Aorta (tissue), 5 donors: ENCODE measurements at places on chromosomes 7 and 10. TPM values are rescaled to one million over a fixed set of nuclear protein-coding genes. Genes with fewer than 3 reads are reported as not detected.

The PAX4 gene
- total RNA-seq, result not detected

The HTR5A gene
- not detected for total RNA-seq

The P4HA1 gene
- 72.5 TPM for total RNA-seq

The GIMAP8 gene
- total RNA-seq, result 41.4 TPM

The ANKIB1 gene
- total RNA-seq, result 71.0 TPM

The IDI2 gene
- not detected for total RNA-seq

- DNase-seq, result no peak
Observed at GRCh38 chr10:91295346-91295745, 74.9 kb downstream of the PCGF5 start.

GRCh38 chr7:159253657-159254056 lies 109.0 kb upstream of the VIPR2 start:
- no peak for DNase-seq

GRCh38 chr10:132351611-132352010 lies 19.6 kb downstream of the LRRC27 start:
- DNase-seq, result peak; percentile 45

- no peak for DNase-seq
Observed at GRCh38 chr10:44702531-44702930, 208.6 kb upstream of the TMEM72 start.

DNA sequence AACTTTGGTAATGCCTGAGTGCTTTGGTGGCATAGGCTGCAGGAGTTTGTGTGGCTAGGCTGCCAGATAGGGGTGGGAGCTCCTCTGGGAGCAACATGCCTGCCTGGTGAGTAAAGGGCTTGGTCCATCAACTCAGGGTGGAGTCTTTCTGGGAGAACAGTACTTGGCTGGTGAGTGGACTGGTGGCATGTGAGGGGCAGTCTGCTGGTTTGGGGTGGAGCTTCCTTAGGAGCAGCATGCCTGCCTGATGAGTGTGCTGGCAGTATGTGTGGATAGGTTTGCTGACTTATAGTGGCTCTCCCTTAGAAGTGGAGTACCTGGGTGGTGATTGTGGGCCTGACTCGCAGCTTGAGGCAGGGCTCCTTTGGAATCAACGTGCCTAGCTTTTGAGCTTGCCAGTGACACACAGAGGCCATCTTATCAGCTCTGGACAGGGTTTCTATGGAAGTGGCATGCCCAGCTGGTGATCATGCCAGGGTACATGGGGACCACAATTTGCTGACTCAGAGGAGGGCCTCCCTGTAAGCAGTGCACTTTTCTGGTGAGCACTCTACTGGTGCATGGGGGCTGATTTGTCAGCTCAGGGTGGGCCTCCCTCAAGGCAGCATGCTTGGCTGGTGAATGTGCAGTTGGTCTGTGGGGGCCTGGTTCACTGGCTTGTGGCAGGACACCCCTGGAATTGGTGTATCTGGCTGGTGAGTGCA lies 35.0 kb upstream of the SRI start:
- DNase-seq, result no peak

GRCh38 chr10:73379064-73379748 lies 20.5 kb upstream of the CFAP70 start:
- no peak for DNase-seq

- no peak for DNase-seq
Observed at GRCh38 chr7:84251277-84251781, 56.7 kb upstream of the SEMA3A start.

DNA sequence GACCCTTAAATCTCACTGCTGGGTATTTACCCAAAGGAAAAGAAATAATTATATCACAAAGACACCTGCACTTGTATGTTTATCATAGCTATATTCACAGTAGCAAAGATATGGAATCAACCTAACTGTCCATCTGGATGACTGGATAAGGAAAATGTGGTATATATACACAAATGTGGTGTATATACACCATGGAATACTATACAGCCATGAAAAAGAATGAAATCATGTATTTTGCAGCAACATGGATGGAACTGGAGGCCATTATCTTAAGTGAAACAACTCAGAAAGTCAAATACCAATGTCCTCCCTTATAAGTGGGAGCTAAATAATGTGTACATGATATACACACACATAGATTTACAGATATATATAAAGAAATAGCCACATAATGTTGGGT lies 168.2 kb downstream of the SH2D4B start:
- DNase-seq, result no peak

DNA sequence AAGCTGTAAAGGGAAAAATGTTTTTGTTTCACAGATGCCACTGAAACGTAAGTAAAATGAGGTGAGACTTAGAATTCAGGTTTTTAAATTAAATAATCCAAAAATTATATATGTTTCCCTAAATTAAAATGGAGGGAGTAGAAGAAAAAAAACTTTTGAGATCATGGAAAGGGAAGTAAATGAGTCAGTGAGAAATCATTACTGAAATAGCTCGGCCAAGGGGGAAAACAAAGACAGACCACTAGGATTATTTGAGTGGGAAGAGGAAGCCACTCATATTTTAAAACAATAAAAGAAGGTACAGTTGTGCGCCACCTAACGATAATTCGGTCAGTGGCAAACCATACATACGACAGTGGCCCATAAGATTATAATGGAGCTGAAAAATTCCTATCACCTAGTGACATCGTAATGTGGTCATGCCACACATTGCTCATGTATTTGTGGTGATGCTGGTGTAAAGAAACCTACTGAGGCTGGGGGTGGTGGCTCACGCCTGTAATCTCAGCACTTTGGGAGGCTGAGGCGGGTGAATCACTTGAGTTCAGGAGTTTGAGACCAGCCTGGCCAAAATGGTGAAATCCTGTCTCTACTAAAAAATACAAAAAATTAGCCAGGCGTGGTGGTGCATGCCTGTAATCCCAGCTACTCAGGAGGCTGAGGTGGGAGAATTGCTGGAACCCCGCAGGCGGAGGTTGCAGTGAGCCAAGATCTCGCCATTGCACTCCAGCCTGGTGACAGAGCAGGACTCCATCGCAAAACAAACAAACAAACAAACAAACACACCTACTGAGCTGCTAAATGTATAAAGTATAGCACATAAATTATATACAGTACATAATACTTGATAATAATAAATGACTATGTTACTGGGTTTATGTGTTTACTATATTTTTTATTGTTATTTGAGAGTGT lies 64.7 kb downstream of the MKX start:
- DNase-seq, result no peak

GRCh38 chr7:76513817-76514799 lies 3.8 kb downstream of the UPK3B start:
- peak; percentile 35 for DNase-seq

GRCh38 chr10:72875250-72876055 lies 18.1 kb upstream of the OIT3 start:
- DNase-seq, result no peak

DNA sequence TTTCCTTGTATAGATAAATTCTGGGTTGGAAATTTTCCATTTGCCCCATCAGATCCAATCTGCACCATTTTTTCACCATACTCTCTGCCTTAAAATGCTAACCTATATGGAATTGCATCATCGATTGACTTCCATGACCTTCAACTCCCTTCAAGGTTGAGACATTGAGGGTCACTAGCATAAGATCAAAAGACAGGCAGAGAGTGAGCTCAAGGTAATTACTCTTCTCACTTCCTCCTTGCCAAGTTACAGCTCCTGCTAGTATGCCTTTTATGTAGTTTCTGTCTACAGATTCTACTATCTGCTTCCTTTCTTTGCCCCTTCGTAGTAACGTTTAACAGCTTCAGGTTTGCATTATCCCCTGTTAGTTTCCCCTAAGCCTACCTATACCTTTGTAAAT lies 1127.7 kb upstream of the LRRTM3 start:
- no peak for DNase-seq

DNA sequence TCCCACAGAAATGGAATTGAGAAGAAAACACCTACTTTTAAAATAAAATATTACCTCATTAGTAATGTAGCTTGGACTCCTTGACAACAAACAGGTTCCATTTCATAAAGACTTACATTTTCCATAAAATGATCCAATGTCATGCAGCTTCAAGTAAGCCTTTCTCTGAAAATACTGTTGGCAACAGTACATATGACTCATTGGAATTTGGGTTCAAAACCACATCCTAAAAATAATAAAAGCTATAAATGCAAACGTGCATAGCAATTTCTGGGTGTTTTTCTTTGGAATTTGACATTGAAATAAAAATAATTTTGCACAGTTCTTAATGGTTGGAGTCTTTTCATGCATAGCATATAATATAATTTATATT lies 47.9 kb downstream of the FHIP2A start:
- DNase-seq, result no peak

GRCh38 chr7:12210179-12211053 lies 678 bp upstream of the TMEM106B start:
- DNase-seq, result peak; percentile 53

DNA sequence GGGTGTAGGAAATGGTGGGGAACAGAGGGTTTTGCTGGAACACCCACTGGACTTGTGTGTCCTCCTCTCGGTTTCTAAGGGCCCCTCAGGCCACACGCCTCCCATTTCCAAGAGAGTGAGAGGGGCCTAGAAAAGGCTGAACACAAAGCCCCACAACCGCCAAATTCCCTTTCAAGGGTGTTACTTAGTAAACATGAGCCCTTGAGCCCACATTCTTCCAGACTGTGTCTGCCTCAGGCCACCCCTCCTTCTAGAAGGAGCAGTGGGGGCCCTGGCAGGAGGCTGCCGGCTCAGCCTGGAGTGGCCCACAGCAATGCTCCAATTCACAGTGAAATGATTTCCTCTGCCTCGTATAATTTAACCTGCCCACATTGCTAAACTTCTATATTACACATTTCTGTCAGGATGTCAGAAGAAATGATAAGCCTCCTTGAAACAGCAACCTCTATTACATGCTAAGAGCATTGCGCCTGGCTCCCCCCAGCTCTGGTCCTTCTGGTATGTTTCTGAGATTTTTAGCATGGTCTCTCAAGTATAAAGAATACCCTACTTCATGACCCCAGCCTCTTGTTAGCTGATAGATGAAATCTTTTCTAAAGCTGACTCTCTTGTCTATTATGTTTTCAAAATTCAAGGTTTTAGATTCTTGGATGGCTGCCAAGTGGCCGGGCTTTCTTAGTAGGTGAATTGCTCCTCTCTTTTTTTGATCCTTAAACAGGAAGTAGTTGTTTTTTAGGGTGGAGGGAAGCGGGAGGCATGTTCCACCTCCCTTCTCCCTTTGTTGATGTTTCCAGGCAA lies 673.9 kb upstream of the GALNT17 start:
- DNase-seq, result no peak

- no peak for DNase-seq
Observed at GRCh38 chr10:120584786-120585185, 127.8 kb downstream of the PLPP4 start.
